ENCODE measurements at places on chromosomes 1 and 21. TPM values are rescaled to one million over a fixed set of nuclear protein-coding genes. Genes with fewer than 3 reads are reported as not detected.
A peak's percentile ranks its signal among the peaks of the same experiment; 100 is the strongest.

Gene LRRC38
- total RNA-seq, result not detected

Gene DEPDC1
- total RNA-seq, result 35.2 TPM

Gene FAM167B
- total RNA-seq, result 1.5 TPM

Gene TNFRSF9
- not detected for total RNA-seq

- no peaks in the 10 kb centered on the region for H3K27me3 ChIP-seq
- peaks cover 27% of the 10 kb centered on the region for H3K4me1 ChIP-seq
- no peak for DNase-seq
- no peaks in the 10 kb centered on the region for H3K36me3 ChIP-seq
- no peak overlapping the region for H3K27ac ChIP-seq
Measured at GRCh38 chr21:29242201-29242600, 56.5 kb upstream of the BACH1 start.

- no peak for DNase-seq
- no peak overlapping the region for H3K27ac ChIP-seq
- peaks cover 32% of the 10 kb centered on the region for H3K4me1 ChIP-seq
- no peaks in the 10 kb centered on the region for H3K27me3 ChIP-seq
Measured at GRCh38 chr21:35326677-35327076, 277.6 kb upstream of the RUNX1 start.

GRCh38 chr1:24692351-24692980, 49.4 kb downstream of the SRRM1 start:
- no peak for DNase-seq
- no peak overlapping the region for H3K4me3 ChIP-seq
- H3K27ac ChIP-seq, result no peak overlapping the region
- H3K4me1 ChIP-seq, result peaks cover 40% of the 10 kb centered on the region

GRCh38 chr1:27934818-27935549, at the start of gene SMPDL3B:
Gene SMPDL3B, plus strand, starts transcription at chr1:27935000. Its CDS starts 184 bp downstream, at chr1:27935184.
- peaks cover 22% of the 10 kb centered on the region for H3K4me1 ChIP-seq
- no peak within 1 kb of the TSS for H3K27ac ChIP-seq
- H3K36me3 ChIP-seq, result no peaks in the 10 kb centered on the region
- H3K4me3 ChIP-seq, result peak within 1 kb of the TSS; percentile 7
- H3K27me3 ChIP-seq, result peaks cover 9% of the 10 kb centered on the region

DNA sequence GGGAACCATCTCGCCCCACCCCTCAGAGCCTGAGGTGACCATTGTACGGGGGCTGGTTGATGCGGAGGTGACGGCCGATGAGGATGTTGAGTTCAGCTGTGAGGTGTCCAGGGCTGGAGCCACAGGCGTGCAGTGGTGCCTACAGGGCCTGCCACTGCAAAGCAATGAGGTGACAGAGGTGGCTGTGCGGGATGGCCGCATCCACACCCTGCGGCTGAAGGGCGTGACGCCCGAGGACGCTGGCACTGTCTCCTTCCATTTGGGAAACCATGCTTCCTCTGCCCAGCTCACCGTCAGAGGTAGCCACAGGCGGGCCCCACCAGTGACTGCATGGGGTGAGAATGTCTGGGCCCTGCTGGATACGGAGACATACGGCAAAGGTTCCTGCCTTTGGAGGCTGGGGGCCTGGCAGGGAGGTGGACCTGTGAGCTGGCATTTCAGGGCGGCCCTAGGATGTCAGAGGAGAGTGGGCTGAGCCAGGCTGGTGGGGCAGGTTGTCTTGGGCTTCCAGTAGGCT, 98.5 kb downstream of the TRIM11 start:
- no peak overlapping the region for H3K4me3 ChIP-seq
- no peak overlapping the region for H3K27ac ChIP-seq
- H3K36me3 ChIP-seq, result no peaks in the 10 kb centered on the region

All from HFFc6 (cell line).